ENCODE measurements at places on chromosomes 1 and 21. TPM values are rescaled to one million over a fixed set of nuclear protein-coding genes. Genes with fewer than 3 reads are reported as not detected.

GRCh38 chr1:118986555-118987467 is 1.3 kb downstream of the TBX15 start:
- DNase-seq = no peak

DNA sequence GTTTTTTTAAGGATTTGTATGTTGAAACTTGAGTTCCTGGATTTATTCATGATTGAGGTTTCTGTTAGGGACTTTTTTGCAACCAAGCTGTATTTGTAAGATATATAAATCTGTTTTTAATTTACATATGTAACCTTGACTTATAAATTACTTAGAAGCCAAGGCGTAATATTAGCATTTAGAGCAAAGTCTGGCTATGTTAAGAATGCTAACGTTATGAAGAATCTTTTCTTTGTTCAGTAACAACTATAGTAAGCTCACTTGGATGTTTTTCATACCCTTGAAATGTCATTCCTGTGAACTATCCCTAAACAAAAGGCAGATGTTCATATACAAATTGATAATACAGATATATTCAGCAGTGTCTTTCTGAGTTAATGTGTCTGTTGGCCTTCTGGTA is 155.3 kb downstream of the MAGI3 start:
- no peak for DNase-seq

DNA sequence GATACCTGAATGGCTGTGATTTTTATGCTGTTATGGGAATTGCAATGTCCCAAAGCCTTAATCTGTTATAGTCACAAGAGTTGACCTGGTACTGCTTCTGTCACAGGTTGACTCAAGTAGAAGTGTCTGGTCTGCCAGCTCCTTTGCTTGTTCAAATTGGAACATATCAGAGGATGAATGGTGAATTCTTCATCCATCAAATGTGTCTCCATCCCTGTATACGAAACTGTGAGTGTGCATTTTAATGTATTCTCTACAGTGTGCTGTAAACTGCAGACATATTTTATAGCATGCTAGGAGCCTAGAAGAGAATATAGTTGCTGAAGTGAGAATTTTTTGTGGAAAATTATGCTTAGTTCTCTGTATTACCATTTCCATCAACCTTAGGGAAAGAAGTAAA is 608.4 kb downstream of the AMY1C start:
- no peak for DNase-seq

DNA sequence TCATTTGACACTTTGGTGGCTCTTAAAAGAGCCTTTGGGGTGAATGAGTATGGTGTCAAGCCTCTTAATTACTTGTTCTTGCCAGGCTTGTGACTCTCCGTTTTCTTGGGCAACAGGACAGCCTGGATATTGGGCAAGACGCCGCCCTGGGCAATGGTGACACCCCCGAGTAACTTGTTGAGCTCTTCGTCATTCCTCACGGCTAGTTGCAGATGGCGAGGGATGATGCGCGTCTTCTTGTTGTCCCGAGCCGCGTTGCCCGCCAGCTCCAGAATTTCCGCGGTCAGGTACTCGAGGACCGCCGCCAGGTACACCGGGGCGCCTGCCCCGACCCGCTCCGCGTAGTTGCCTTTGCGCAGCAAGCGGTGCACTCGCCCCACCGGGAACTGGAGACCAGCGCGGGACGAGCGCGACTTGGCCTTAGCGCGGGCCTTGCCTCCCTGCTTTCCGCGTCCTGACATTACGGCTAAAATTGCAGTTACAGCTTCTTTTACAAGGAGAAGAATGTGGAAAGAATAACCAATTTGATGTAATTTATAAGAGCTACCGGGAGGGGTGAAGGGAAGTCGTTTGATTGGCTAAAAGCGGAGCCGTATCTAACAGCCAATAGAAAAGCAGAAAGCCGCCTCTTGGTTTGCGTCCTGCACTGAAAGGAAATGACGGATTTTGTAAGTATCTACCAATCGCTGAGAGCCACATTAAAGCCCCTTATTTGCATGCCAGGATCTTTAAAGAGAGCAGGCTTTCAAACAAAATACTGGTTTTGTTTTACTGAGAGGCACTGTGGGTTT is 11.7 kb upstream of the BOLA1 start:
- DNase-seq = peak; percentile 83

GRCh38 chr1:227893300-227893948 is 54.3 kb downstream of the WNT9A start:
- peak; percentile 6 for DNase-seq

DNA sequence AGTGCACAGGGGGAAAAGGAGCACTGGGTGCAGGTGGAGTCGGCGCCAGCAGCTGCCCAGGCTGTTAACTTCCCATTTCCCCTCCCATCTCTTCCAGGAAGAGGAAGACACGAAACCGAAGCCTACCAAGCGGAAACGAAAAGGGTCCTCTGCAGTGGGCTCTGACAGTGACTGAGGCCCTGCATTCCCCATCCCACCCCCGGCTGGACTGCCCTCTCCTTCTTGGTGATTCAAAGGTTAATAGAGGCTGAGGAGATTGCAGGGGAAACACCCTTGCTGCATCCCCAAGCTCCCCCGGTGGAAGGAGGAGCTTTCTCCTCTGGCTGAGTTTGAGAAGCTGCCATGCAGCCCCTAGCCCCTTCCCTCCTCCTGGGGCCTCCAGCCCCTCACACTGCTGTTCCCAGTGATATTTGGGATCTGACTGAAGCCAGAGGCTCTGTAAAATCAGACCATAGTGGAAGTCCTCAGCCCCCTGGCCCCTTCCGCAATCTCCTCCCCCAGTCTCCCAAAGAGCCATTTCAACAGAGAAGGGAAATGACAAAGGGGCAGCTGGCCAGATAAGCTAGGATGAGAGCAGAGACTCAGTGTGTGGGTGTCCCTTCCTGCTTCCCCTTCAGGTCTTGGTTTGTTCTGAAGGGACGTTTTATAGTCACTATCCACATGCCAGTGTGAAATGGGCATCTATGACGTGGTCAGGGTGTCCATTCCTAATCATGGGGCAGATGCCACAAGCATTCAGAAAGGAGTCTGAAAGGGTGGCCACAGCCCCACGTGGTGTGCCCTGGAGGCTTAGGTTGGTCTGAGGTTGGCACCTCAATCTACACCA is 1.9 kb upstream of the SLC27A3 start:
- DNase-seq = no peak

GRCh38 chr1:9035226-9035625 is 9.0 kb upstream of the SLC2A7 start:
- no peak for DNase-seq

GRCh38 chr1:47225430-47226100 is 6.5 kb downstream of the TAL1 start:
- DNase-seq = no peak

DNA sequence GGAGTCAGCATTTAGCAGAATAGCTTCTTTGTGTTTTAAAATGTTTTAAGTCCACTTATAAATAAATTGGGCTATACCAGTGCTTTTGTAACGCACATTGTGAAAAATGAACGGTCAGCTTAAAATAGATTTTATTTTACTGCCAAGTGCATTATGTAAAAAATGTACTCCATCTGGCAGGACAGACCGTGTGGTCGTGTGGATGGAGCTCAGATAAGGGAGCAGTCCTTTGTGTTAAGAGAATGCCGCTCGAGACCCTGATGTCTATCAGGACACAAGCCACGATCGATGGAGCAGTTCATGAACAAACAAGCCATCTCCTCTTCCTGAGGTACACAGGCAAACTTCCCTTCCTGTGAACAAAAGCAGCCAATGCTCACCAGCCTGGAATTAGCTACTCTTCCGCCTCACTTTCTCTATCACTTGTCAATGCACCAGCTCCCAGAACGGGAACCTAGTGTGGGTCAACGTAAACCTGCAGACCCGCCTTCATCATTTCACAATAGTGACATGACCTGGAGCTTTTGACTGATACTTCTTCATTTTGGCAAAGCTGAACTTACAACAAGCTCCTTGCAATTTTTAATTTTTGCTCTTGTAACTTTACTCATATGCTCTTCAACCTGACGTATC is 243.5 kb downstream of the TGFB2 start:
- DNase-seq = no peak

- DNase-seq = peak; percentile 77
Measured at GRCh38 chr1:20164694-20165202, 21.1 kb upstream of the UBXN10 start.

CCDC24 gene
- total RNA-seq = 3.4 TPM

TNNT2 gene
- 6,033 TPM for total RNA-seq

SPATA45 gene
- not detected for total RNA-seq

FCER1A gene
- total RNA-seq = not detected

KRTAP23-1 gene
- total RNA-seq = not detected

CYP2J2 gene
- 57.1 TPM for total RNA-seq
